ENCODE measurements at places on chromosomes 3 and 15.
A peak's percentile ranks its signal among the peaks of the same experiment; 100 is the strongest.

- DNase-seq, result no peak
Measured at GRCh38 chr15:66716656-66717020, 14.6 kb downstream of the SMAD6 start.

GRCh38 chr3:42037318-42037945 lies 53.7 kb upstream of the TRAK1 start:
- no peak for DNase-seq

DNA sequence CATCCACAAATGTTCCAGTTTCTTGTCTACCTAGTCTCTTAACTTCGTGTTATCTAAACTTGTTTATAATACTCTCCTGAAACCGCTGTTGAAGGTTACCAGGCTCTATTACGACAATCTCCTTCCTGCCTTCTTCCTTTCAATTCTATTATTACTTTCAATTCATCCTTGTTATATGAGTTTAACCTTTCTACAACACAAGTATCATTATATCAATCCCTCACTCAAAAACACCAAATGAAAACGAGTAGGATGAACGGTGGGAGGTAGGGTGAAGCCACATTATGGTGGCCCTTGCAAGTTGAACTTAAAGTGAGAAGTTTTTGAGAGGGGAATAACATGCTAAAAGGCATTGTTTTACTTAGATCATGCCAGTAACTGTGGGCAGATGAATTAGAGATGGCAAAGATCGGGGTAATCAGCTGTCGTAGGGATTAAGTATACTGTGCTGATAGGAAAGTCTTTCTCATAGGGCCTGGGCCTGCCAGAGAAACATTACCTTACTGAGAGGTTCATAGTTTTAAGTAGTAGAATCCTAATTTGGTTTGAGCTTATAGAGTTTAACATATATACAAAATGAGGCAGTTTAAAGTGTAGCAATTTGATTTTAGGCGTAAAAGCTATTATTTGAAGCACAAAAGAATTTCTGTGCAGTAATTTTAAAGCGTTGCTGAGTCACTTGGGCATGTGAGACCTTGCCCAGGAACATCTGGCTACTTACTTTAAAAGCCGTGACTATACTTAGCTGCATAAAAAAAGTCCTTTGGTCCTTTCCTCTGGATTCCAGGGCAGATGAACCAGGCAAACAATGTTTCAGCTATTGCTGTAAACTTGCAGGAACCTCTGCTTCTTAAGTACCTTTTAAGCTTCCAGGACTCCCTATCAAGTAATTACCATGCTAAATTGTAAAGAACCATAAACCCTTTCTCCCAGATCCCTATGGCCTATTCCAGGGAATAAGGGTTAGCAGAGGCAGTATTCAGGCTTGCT lies 3.3 kb upstream of the CEP97 start:
- peak; percentile 28 for DNase-seq

GRCh38 chr3:185758912-185759311 lies 65.9 kb downstream of the IGF2BP2 start:
- no peak for DNase-seq

DNA sequence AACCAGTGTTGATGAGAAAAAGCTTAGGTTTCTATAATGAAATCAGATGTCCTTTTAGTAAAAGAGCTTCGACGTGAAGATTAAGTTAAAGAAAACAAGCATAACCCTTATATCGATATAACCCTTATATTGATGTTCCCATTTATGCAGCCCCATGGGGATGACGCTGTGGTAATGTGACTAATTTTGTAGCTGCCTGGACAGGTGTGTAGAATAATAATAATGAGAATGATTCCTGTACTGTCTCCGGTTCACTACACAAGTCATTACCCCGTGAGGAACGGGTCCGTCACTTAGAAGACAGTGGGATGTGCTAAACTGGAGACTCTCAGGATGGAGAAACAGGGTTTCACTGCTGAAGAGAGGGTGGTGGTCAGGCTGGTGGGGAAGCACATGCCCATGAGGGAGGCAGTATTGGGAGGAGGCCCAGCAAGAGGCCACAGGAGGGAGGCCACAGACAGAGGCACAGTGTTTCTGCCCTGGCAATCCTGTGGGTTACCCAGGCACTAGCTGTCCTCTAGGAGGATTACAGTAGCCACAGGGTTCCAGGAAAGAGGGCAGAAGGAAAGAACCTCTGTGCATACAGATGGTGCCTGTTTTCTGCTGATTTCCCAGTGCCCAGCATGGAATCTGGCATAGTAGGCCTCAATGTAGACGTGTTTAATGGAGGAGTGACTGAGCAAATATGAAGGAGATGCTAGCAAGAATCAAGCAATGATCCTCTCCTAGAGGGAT lies 191.1 kb upstream of the TSC22D2 start:
- DNase-seq, result no peak

- no peak for DNase-seq
Measured at GRCh38 chr3:180311242-180311641, 274.5 kb upstream of the PEX5L start.

DNA sequence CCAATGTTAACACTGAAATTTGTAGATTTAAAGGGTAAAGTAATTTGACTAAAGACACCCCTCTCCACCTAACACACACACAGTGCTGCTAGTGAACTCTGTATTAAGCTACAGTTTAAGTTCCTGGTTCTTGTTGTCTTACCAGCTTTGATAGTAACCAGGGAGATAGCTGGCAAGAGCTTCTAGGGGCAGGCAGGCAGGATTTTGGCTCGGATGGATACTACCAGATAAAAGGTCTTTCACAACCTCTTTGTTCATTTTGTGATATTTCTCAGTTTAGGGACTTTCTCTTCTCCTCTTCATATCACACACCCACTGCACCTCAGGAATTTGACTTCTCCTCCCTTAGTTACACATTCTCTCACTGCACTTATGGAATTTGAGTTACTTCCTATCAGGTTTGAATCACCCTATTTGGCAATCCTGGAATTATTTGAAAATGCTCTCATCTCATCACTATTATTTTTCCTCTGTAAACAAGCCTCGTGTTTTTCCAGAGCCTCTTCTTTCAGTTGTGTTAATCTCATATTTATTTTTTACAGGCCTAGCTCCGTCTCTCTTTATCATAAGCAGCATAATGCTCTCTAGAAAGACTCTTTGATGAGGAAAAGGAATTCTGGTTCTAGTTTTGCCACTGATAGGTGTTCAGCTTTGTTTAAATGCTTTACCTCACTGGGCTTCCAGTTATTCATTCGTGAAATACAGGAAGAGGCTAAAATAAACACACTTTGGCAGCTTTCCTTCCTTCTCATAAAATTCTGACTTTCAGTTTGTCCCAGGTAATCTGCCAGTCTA lies 23.0 kb upstream of the CLDN1 start:
- no peak for DNase-seq

DNA sequence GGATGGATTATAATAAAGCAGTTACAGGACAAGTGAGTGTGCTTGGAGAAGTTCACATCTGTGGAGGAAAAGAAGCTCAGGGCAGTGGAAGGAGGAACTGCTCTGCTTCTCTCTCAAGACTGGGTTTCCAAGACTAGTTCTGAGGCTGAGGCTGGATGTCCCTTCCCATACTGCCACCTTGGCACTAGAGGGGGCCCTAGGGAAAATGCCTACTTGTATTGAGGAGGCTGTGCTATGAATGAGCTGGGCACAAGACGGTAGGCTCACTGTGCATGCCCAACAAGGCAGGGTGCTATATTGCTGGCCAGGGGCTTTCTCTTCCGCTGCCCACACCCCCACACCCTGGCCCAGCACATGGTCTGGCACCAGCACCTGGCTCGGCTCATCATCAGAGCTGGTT lies 65.2 kb downstream of the SLCO2A1 start:
- DNase-seq, result no peak

- DNase-seq, result no peak
Measured at GRCh38 chr3:105802118-105802706, 66.6 kb downstream of the CBLB start.

DNA sequence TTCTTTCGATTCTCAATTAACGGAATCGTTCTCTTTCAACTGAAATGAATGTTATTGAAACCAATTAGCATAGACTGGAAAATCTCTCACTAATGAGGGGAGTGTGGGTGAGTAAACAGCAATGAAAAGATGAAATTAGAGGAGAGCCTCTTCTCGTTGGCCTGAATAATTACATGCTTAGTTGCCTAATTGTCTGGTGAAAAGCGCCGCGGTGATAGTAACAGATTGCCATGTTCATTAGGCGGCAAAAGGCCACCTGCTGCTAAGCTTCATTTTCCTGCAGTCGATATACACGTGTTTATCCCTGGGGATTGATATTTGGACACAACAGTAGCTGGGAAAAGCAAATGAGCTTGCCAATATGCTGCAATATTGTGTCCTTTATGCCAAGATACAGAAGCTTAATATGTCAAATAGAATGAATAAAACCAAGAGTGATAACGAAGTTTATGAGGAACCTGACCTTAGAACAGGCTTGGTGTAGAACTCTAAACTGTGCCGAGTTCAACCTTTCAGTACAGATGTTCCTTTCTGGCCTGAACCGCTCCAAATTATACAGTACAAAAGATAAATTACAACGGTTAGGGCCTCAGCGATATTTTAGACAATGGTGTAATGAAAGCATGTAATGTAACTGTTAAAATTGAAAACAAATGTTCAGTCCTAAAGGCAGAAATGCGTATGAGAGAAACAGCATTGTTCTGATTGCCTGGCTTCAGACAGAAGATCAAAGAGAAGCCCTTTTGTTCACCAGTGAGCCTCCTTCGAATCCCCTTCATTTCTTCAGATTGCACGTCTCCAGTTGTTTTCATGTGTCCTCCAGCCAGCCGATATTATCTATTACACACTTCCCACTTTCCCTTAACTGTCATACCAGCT lies 185.2 kb downstream of the SHOX2 start:
- no peak for DNase-seq

DNA sequence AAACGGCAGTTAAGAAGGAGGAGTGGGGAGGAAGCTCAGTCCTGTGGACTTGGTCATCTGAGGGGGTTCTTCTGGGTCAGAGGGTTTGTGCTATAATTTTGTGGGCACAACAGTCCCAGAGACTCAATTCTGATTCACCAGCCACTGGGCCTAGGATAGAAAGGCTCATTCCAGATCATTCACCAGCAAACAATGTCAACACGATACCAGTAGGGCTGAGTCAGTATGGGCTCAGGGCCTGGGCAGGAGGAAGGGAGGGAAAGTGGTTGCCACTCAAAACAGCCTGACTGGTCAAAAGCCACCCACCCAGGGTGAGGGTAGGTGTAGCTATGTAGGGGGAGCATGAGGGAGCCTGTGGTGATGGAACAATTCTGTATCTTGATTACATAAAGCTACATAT lies 86.9 kb upstream of the MEX3B start:
- no peak for DNase-seq

DNA sequence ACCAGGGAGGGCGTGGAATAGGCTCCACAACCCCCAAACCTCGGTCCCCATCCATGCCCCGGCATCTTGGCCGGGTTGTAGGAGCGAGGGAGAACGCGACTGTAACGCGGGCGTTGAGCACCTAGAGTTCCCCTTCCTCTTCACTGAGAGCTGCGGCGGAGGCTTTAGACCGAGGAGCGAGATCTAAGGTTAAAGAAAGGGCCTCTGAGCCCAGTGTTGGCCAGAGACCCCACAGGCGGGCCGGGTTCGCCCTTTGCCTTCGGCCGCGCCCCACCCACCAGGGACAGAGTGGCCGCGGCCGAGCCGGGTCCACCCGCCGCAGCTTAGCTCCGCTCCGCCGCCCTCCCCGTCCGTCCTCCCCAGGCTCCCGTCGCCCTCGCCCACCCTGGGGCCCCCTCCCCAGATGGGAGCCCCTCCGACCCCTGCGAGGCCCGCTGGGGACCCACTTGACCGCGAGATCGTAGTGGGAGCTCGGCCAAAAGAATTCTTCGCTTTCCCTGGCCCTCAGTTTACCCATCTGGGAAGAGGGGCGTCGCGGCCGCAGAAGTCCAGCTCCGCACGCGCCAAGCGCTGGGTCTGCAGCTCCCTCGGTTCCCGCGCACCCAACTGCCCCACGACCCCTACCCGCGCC lies 425 bp downstream of the ANPEP start:
- DNase-seq, result no peak

GRCh38 chr3:119628816-119629445 lies 31.2 kb downstream of the PLA1A start:
- no peak for DNase-seq

Measured in activated naive CD4-positive, alpha-beta T cell treated with Interleukin-2 at 50 U/mL for 16 hours (primary cell).